Right renal cortex interstitium (tissue), 3 donors: ENCODE measurements at places on chromosomes 2 and 18.

DNA sequence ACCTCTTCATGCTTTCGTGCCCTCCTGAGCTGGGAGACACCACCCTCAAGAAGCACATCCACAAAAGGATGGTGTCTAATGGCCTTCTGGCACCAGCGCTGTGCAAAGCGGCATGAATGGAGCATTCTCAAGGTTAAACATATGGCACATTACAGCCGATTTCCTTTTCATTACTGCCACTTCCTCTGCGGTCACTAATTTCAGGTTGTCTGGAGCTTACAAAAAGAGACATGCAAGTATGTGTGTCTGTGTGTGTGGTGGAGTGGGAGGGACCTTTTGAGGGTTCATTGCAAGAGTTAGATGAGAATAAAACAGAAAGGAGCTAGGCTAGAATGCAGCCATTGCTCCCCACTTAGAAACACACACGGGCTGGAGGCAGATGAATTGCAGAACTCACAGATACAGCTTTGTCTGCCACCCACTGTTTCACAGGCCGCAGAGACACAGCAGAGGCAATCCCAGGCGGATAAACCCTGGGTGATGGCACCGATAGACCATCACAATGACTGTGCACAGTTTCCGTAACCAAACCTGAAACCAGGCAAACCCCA is 76.0 kb downstream of the TGIF1 start:
- DNase-seq: no peak

DNA sequence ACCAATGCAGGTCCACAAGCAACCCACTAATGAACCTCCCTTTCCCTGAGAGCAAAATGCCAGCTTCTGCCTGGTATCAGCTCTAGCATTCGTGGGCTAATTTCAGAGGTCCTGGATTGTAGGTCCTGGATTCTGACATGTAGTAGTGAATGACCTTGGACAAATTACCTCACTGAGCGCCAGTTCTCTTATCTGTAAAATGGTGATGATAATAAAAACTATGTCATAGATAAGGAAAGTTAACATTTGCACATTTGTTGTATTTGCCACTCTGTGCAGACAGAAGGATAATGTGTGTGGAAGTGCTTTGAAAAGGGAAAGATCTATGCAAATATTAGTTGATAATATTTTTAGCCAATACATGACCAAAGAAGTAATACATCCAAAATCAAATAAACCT is 4.1 kb upstream of the TET3 start:
- no peak for DNase-seq

DNA sequence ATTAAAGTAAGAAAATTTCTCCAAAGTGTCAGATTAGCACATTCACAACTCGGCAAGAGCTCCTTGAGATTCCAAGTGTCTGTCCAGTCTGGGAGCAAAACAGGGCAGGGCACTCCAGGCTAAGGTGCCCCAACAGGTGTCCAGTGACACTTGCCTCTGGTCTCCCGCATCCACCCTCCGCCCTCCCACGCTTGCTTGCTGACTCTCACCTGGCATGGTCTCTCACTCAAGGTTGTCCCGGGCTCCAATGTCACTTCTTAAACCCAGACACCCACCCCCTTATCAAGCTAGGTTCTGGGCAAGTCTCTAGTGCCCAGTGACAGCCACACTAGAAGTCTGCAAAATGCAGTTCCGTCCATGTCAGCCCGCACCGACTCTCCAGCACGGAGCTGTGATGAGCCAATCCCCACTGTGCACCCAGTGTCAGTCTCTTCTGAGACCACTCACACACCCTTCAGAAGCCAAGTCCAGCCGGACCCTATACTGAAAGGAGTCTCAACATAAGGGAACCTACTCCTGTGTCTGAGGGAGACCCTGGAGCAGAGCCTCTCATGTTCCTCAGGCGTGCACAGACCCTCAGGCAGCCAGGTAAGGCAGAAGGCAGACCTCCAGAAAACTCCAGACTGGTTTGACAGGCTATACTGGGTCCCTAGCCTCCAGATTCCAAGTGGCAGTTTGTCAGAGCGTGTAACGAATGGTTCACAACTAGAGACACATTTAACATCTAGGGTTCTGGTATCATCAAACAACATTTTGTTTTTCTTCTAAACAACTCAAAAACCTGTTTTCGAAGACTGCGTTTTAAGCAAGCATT is 45.6 kb downstream of the HDLBP start:
- DNase-seq: no peak

DNA sequence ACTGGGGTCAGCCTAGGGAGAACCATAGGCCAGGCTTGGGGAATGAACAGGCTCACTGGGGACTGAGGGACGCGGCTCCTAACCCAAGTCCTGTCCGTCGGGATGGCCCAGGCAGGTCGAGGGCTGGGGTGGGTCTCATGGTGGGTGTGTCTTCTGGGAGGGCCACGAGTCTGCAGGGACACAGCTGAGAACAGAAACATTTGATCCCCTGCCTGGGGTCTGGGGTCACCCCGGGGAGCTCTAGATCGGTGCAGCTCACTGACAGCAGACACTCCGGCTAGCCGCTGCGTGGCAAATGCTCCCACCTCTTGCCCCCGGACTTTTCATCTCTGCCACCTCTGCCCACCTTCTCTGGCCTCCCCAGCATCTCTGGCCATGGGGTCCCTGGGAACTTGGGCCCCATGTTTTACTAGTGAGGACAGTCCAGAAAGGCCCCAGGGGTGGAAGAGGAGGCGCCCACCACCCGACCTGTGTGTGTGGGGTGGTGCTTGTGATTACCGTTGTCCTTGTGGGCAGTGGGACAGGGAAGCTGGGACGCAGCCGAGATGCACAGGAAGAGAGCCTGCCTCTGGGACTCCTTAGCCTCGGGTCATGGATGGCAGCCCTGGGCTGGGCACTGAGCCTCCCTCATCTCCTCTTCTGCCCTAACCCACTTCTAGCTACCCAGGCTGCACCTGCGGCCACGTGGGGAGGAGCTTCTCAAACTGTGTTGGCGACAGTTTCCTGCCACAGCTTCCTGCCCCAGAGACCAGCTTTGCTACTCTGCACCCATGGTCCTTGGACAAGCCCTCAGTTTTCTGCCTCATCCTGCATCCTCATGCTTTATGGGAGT is 4.9 kb downstream of the ZAP70 start:
- DNase-seq: no peak

- DNase-seq: no peak
These were observed 14.0 kb downstream of the SMARCAL1 start for GRCh38 chr2:216426166-216426777.

- DNase-seq: no peak
These were observed 453.4 kb downstream of the TGIF1 start for GRCh38 chr18:3903337-3903736.

DNA sequence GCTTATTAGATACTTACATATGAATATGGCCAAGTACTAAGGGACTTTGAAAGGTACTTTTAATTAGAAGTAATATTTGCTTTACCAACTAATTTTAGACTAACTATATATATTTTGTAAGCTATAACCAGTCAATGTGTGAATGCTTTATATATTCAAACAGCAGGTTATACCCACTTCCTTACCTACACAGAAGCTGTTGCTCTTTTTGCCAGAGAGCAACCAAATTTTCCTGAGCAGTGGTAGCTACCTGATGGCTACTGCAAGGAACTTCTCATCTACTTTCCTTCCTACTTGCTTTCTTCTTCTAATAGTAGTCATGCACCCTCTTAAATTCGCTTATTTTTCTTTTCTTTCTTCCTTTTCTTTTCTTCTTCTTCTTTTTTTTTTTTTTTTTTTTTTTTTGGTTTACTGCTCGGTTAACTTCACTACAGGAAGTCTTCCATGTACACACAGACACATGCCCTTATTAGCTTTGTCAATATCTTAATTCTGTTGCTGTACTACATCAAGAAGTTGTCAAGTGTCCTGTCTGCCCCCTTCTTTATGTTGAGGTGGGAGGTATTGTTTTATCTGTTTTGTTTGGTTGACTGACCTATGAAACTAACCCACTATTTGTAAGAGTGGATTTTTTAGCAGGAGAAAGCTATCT is 95.0 kb downstream of the EPC2 start:
- DNase-seq: no peak

- no peak for DNase-seq
These were observed 65.3 kb downstream of the MIB1 start for GRCh38 chr18:21805771-21806366.

- no peak for DNase-seq
These were observed 144.6 kb downstream of the QPCT start for GRCh38 chr2:37489041-37489456.

DNA sequence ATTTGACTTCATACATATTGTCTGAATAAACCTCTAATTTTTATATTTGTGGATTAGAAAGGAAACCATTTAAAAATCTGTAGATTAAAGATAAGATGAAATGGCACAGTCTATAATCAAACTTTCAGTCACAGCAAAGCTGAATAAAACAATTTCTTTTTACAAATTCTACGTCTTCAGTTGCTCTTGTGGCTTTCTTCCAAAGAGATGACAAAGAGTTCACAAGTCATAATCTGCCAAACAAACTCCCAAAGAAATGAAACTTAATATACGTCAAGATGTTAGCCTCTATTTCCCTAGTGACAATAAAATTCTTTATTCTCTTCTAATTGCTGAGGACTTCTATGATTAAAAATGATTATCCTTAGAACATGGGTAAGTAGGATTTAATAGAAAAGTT is 66.3 kb downstream of the FIGN start:
- no peak for DNase-seq

GRCh38 chr18:35122586-35123224 is 81.5 kb downstream of the MAPRE2 start:
- DNase-seq: no peak

DNA sequence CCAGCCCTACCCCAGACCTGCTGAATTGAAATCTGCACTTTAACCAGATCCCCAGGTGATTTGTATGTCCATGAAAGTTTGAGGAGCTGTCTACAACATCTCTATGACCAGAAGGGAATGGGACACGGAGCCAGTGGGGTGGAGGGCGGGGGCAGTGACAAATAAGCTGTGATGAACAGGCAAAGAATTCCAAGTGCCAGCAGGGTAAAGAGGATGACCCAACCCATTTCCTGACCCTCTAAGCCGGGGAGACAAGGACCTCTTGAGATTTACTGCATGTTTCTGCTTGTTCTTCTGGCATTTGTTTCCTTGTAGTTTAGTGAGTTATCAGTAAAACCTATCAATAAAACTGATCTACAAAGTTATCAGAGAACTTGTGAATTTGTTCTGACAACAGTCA is 8.7 kb downstream of the TET3 start:
- no peak for DNase-seq

GRCh38 chr2:81513328-81513727 is 1208.8 kb upstream of the LRRTM1 start:
- DNase-seq: no peak

DNA sequence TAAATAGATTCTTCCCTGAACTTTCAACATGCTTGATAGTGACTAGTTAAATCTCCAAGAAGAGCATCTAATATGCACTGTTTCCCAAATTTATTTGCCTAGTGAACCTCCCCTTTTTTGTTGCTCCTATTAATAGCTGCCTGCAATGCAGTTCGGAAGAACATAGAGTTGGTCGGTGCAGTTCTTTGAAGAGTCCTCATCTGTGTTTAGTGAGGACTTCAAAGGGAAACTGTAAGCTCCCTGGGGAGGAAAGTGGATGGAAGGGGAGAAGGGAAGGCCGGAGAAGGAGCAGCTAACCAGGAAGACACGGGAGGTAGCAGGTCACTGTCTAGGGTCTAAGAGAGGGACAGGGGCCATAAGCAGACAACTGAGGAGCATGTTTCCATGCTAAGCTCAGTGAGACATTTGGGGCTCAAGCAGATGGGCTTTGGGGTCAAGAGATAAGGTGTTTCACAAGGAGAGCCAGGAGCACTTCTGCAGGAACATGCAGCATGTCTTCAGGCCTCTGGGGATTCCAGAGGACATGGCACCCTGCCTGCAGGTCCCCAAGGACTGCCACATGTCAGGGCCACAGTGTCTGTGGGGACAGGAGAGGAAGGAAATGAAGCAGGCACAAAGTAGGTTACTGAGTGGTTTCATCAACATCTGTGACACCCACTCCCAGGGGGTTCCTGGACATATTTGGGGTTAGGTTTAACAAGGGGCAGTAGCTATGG is 48.7 kb upstream of the ANXA4 start:
- DNase-seq: no peak
